AG08395 (cell line): ENCODE measurements at places on chromosomes 6 and 20.

- no peak for DNase-seq
Observed at GRCh38 chr6:6924708-6925107, 183.1 kb upstream of the RREB1 start.

DNA sequence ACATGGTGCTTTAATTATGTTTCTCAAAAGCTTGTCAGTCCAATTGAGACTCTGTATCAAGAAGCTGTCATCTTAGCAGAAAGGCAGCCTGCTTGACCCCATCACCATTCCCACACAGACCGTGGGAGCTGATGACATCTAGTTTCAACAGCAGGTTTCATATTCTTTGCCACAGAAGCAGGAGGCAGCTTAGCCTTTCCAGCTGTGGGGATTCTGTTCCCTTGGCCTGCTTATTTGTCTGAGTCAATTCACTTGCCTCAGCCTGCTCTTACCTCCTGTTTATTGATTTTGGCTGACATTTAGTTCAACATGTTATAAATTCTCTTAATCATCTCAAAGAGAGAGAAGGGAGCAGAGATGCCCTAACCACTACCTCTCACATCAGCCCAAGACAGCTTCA lies 527.7 kb downstream of the ADGRB3 start:
- no peak for DNase-seq

- DNase-seq = no peak
Observed at GRCh38 chr6:129651291-129651691, 58.7 kb downstream of the ARHGAP18 start.

- no peak for DNase-seq
Observed at GRCh38 chr6:5518936-5519491, 257.7 kb downstream of the FARS2 start.

- no peak for DNase-seq
Observed at GRCh38 chr20:25037288-25038102, 20.4 kb downstream of the ACSS1 start.

DNA sequence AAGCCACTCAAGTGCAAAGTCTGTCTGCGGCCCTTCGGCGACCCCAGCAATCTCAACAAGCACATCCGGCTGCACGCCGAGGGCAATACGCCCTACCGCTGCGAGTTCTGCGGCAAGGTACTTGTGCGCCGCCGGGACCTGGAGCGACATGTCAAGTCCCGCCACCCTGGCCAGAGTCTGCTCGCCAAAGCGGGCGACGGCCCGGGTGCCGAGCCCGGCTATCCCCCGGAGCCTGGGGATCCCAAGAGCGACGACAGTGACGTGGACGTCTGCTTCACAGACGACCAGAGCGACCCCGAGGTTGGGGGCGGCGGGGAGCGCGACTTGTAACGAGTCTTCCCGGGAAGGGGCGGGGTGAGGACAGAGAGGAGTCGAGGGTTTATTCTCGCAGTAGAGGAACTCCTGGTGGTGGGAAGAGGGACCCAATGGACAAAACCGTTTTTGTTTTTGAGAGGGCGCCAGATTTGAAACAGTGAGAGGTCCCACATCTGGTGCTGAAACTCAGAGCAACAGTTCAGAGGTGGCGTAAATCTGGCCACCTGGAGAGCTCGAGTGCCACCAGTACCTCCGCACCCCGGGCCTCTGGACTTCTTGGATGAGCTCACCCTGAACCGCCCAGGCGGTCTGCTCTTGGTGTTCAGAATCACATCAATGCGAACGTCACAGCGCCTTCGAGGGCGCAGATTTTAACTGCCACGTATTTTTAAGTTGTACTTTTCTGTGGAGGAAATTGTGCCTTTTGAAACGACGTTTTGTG lies 8.0 kb downstream of the PRDM13 start:
- no peak for DNase-seq

GRCh38 chr6:4973982-4974745 lies 29.7 kb downstream of the RPP40 start:
- DNase-seq = peak; percentile 42

DNA sequence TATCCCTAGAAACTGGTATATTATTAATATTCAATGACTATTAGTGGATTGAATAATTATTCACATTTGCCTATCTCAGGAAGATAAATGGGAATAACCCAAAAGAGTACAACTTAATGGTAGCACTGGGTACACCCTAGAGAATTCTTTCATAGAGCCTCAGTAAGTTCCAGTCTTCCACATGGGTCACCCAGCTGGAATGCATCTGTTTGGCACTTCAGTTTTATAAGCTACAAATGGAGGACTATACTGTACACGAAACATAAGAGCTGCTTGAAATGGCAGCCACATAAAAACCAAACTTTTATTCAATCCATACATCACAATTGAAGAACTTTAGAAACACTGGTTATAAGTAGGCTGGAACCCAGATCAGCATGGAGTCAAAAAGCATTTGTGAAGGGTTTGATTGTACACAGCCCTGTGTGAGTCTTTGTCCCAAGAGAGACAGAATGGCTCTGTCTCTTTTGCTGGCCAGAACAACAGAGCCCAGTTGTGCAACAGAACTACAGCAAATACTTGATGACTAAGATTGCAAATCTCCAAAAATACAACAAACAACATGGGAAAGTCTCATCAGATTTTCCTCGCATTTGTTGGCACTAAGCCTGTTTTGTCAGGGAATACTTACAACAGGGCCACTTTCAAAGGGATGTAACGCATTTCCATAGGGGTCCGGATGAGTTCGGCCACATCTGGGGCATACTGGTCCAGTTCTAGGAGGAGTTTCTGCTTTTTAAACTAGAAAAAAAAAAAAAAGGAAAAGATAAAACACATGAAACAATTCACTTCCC lies 39.5 kb downstream of the PIGU start:
- DNase-seq = peak; percentile 88

- DNase-seq = no peak
Observed at GRCh38 chr6:169972736-169973135, 221.3 kb downstream of the ERMARD start.

GRCh38 chr6:73290435-73290834 lies 27.4 kb upstream of the KHDC1 start:
- peak; percentile 33 for DNase-seq

DNA sequence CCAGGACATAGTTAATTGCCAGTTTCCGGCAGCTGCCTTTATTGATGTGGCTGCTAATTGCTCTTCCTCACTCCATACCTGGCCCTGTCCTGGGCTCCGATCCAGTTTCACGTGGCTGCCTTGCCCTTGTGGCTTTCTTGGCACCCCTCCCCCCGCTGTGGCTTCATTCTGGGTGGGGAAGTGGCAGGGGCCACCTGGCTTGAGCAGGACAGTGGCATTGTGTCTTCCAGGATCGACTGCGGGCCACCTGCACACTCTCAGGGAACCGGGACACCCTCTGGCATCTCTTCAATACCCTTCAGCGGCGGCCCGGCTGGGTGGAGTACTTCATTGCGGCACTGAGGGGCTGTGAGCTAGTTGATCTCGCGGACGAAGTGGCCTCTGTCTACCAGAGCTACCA lies 10.8 kb downstream of the MAVS start:
- DNase-seq = no peak

- DNase-seq = no peak
Observed at GRCh38 chr6:4714961-4715501, 61.2 kb upstream of the CDYL start.

DNA sequence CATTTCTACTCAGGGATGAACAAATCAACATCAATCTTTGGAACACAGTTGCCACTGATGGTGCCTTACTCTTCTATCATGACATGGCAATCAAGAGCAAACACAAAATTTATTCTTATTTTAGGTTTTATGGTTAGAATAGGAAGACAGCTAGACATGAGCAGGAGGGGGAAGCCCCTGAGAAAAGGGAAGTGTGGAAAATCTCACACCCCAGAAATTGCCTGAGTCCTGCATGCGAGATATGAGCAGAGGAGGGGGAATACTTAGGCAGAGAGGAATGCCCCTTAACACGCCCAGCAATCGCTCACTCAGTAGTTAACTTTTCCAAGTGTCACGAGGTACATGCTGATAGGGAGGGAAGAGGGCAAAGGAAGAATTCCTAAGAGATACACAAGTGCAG lies 79.3 kb downstream of the PLG start:
- DNase-seq = no peak

GRCh38 chr6:159871241-159871640 lies 19.5 kb upstream of the MAS1 start:
- no peak for DNase-seq

DNA sequence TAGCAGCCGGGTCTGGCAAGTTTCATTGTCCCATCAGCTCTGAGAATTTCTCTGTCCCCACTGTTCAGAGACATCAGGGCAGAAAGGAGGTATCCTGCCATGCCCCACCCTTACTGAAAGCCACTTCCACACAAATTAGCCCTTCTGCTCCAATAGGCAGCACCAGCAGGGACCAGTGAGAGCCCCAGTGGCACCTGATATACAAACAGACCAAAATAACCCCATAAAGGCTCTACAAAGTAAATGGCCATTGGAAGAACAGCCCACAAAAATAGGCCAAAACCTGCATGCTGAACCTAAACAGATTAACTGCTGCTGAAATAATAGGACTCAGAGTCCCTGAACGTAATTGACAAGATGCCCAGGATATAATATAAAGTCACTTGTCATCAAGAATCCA lies 199.9 kb downstream of the TMEM200A start:
- no peak for DNase-seq

DNA sequence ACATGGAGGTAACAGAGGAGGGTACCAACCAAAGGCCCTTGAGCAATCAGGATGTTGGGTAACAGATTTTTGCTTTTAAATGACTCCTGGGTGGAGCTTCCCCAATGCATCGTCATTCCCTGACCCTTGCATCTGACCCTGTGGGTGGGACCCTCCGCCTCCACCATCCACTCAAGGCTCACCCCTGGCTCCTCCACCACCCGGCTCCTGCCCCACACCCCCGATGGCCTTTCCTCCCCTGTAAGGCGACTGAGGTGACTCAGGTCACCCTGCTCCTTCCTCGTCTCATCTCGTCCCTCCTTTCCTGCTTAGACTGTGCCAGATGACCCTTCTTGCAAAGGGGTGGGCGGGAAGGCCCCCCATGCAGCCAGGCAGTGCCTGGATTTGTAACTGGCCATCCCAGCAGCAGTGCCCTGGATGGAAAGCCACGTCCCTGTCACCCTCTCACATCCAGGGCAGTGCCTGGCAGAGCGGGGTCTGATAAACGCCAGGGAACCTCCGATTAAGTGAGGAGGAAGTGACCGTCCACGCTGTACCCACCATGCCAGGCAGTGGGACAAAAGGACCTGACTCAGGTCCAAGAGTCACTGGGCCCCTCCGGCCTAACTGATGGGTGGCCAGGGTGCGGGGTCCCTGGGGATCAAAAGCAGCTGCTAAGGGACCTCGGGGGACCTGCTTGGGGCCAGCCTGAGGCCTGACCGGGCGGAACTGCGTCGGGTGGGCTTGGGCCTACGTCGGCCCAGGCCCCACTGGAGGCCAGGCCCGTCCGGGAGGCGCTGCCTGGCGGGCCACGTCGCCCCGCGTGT lies 624 bp upstream of the NPEPL1 start:
- no peak for DNase-seq
